ENCODE measurements at places on chromosomes 5 and 9. TPM values are rescaled to one million over a fixed set of nuclear protein-coding genes. Genes with fewer than 3 reads are reported as not detected.

Gene ADAMTSL2
- 30.3 TPM for total RNA-seq

Gene IL5
- total RNA-seq: not detected

Gene HTR4
- 9.1 TPM for total RNA-seq

Gene TTC16
- total RNA-seq: 0.11 TPM

Gene LRRC19
- not detected for total RNA-seq

Gene FAXDC2
- 34.6 TPM for total RNA-seq

Gene RMRP
- total RNA-seq: 22,919 TPM

Gene FGFR4
- 3.5 TPM for total RNA-seq

Gene ADGRD2
- 0.29 TPM for total RNA-seq

Gene SPATA31E1
- not detected for total RNA-seq

Gene PCSK1
- 0.71 TPM for total RNA-seq

Gene TGFBR1
- total RNA-seq: 13.3 TPM

Gene SELENOP
- 230 TPM for total RNA-seq

Gene DMRTA1
- total RNA-seq: 0.76 TPM

Gene LRRC26
- not detected for total RNA-seq

Gene TMEM161B
- total RNA-seq: 12.6 TPM

Gene SH3TC2
- 12.4 TPM for total RNA-seq

Gene IFNB1
- total RNA-seq: not detected

Gene CTSV
- total RNA-seq: 0.15 TPM

Gene CEL
- 9.7 TPM for total RNA-seq

Gene RLN2
- total RNA-seq: 0.77 TPM

Gene PSD2
- total RNA-seq: 0.06 TPM

Gene TMC1
- total RNA-seq: not detected

Gene GLRA1
- not detected for total RNA-seq

Gene NOXA1
- total RNA-seq: 4.3 TPM

Gene FASTKD3
- 5.8 TPM for total RNA-seq

Gene PKD2L2
- total RNA-seq: 0.32 TPM

Gene PCDHGC4
- total RNA-seq: 1.8 TPM

Gene GRM6
- not detected for total RNA-seq

Gene NDUFS4
- 101 TPM for total RNA-seq

Gene CTNND2
- total RNA-seq: 2.6 TPM

Gene PRXL2C
- total RNA-seq: 16.3 TPM

Gene TAF11L11
- not detected for total RNA-seq

Gene LAMC3
- total RNA-seq: 1.6 TPM

Gene BTNL3
- 0.11 TPM for total RNA-seq

Gene RPL35
- 696 TPM for total RNA-seq

Gene BSPRY
- 2.3 TPM for total RNA-seq

Gene OR1J2
- total RNA-seq: not detected

Gene TUT7
- 17.0 TPM for total RNA-seq

Gene NDOR1
- 7.9 TPM for total RNA-seq

Gene SNAPC4
- 3.2 TPM for total RNA-seq

Gene SPATA31D3
- not detected for total RNA-seq

Gene SLCO6A1
- not detected for total RNA-seq

Gene CD72
- total RNA-seq: 0.58 TPM

Gene TBC1D2
- 2.5 TPM for total RNA-seq

Gene GARIN3
- not detected for total RNA-seq

Gene ADRB2
- 7.4 TPM for total RNA-seq

Gene PCDHGA3
- 4.9 TPM for total RNA-seq

Gene PFN3
- total RNA-seq: not detected

Gene RNF183
- not detected for total RNA-seq
